ENCODE measurements at places on chromosomes 2 and 18. TPM values are rescaled to one million over a fixed set of nuclear protein-coding genes. Genes with fewer than 3 reads are reported as not detected.

COL5A2 gene
- 24.6 TPM for total RNA-seq

PSD4 gene
- total RNA-seq = 50.6 TPM

HJURP gene
- total RNA-seq = 8.9 TPM

USP37 gene
- 13.4 TPM for total RNA-seq

- DNase-seq = no peak
Observed at GRCh38 chr2:60172801-60173200, 380.7 kb downstream of the BCL11A start.

- DNase-seq = no peak
Observed at GRCh38 chr18:13380691-13381070, 162.1 kb downstream of the LDLRAD4 start.

GRCh38 chr2:107669335-107669734, 157.4 kb upstream of the RGPD4 start:
- no peak for DNase-seq

GRCh38 chr2:9556121-9556743, 602 bp upstream of the ADAM17 start:
- no peak for DNase-seq

DNA sequence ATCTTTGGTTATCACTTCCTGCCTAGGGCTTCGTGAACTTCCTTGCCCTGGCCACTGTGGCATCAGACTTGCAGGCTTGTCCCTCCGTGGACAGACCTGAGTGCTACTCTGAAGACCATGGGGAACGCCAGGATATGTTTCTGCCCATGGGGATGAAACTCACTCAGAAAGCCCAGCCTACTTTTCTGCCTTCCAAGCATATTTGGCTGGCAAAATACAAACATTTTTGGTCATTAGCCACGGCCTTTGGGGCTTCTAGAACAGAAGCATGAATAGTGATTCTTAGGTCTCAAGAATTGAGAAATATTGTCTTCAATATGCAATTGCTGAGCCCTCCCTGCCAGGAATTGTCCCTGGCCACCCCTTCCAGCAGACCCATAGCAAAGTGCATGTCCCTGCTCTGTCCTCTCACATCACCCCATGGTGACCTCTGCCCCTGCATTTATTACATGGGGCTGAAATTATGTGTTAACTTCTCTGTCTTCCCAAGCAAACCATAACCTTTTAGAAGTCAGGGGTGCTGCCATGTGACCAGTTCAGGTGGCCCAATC, 152.4 kb downstream of the OSR1 start:
- DNase-seq = no peak

- DNase-seq = no peak
Observed at GRCh38 chr2:208791257-208791656, 384.7 kb downstream of the PTH2R start.

DNA sequence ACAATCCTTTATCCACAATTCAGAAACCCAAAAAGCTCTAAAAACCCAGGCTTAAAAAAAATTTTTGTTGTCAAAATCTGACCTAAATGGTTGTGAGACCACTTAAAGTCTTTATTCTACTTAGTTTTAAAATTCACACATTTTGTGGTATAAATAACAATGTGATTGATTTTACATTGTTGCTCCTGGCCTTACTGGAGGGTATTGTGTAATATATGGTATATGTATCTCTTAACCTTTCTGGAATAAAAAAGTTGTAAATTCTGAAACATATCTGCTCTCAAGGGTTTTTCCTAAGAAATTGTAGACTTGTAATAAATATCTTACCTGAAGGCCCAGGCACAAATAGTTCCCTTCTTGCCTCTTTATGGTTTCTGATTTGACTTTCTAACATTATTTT, 73.3 kb upstream of the PNPT1 start:
- DNase-seq = no peak

DNA sequence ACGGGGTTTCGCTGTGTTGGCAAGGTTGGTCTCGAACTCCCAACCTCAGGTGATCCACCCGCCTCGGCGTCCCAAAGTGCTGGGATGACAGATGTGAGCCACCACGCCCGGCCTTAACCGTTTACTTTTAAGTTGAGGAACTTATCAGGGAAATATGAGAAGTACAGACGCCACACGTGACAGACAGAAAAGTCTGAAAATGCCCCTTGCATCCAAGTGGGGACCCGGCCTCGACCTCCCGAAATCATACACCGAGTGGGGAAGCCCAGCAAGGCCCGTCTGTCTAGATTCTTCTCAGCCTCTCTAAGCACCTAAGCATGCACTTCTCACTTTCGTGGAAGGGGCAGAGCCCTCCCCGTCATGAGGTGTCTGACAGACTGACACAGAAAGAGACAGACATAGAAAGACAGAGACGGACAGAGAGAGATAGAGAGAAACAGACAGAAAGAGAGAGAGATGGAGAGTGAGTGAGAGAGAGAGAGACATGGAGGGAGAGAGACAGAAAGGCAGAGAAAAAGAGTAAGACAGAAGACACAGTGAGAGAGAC, 107.3 kb upstream of the ANKRD30BL start:
- DNase-seq = no peak

GRCh38 chr2:38934742-38935141, 45.1 kb downstream of the ARHGEF33 start:
- DNase-seq = no peak

DNA sequence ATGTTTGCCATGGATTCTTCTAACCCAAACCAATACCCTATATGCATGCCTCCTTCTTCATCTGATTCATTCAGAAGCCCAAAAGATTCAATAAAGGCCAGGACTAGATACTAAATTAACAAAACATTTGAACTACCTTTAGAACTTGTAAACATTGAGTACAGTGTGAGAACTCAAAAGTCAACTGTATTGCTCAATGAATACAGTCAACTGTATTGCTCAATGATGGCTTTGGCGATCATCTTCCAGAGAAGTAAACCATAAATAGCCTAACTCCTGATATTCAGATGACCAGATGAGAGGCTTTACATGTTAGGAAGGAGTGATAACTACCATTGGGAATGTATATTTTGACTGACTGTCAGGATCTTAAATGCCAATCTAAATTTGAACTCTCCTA, 206.5 kb upstream of the ITGA4 start:
- DNase-seq = no peak

DNA sequence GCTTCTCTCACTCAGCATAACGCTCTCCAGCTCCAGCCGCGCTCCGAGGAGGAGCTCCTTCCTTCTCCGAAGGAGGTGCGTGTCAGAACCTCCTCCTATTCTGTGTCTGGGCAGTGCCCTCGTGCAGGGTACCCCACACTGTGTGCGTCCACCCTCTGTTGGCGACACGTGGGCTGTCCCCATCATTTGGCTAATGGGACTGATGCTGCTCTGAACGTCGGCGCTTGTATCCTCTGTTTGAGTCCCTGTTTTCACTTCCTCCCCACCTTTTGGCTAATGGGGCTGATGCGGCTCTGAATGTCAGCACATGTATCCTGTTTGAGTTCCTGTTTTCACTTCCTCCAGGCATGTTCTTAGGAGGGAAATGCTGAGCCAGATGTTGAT, 22.2 kb downstream of the KCNG2 start:
- no peak for DNase-seq

DNA sequence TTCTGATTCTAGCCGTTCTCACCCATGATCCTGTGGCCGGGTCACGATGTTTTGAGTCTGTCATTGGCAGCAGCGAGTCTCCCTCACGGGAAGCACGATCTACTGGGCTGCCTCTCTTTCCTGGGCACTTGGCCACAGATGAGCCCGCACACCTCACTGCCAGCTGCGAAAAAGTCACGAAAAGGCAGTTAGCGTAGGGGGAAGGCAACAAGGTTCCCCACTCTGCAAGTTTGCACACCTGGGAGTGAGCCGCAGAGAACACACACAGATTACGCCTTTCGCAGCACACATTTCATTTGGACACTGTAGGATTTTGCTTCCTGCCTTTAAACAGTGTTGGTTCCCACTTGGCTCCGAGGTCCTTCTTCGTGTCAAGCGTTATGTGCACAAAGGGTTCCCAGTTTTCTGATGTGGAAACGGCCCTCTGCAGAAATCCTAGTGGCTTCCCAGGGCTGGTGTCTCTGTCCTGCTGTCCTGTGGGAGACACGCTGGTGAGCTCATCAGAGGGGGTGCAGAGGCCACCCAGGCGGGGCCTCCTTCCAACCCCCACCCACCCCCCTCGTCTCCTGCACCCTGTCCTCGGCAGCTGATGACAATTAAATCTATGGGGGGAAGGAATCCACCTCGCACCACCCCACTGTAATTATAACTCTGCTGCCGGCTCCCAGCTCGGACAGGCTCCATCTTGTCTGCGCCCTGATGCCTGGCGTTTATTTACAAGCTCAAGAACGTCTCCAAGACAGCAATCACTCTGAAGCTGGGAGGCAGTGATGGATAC, 157.3 kb upstream of the SALL3 start:
- DNase-seq = peak; percentile 12

DNA sequence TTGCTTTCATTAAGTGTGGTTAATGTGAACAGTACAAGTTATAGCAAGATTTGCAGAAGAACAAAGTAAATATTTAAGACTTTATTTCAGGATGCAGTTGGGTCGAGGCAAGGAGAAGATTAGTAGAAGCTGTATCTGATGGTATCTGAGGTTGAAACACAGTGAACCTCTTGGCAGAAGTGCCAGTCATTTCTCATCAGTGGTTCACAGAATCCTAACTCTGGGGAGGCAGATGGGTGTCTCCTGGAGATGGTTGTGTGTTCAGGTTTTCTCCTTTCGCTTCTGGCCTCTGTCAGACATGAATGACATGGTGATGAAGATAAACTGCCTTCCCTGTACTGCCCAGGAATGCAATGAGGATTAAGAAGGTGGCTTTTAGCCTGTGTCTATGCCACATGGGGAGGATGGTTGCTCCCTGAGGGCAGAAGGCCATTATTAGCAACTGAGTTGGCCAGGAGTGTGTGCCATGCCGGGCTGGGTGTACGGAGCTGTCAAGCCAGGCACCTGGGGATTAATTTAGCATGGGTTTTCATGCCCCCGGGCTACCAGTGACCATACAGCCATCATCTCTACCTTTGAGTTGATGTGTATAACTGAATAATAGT, 28.0 kb downstream of the MGAT5 start:
- no peak for DNase-seq

DNA sequence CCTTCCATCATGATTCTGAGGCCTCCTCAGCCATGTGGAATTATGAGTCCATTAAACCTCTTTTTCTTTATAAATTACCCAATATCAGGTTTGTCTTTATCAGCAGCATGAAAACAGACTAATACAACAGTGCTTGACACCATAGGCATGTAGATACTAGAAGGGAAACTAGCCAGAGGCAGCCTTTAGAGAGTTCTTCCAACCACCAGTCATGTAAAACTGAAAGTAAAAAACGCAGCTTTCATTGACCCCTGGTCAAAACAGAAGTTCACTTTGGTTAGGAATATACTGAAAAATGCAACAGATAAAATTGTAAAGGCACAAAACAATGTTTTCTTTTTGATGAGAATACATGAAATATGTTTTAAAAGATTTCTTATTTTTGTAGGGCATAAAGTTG, 122.8 kb upstream of the L3MBTL4 start:
- no peak for DNase-seq

DNA sequence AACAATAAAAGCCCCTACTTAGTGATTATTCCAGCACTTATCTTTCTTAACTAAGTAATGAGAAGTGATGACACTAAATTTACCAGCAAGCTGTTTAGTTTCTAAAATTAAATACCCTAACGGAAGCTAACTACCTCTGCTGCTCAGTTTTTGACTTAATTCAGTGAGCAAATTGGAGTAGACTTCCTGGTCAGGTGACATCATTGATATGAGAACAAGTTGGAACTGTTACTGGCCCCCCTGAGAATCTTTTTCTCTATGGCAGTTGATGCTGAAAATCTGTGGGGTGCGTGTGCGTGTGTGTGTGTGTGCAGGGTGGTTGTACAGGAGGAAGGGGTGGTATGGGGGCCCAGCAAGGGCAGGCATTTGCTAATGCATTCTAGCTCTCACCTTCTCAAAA, 35.5 kb upstream of the BMP10 start:
- no peak for DNase-seq
